Activated naive CD4-positive, alpha-beta T cell treated with anti-CD3 and anti-CD28 coated beads, Interleukin-2, amount 10 ng/mL, durations not matched to agents 7 days and 5 days (primary cell): ENCODE measurements at places on chromosomes 12 and 14.
A peak's percentile ranks its signal among the peaks of the same experiment; 100 is the strongest.

GRCh38 chr14:33993246-33993645 lies 42.4 kb upstream of the EGLN3 start:
- H3K4me1 ChIP-seq: peaks cover 11% of the 10 kb centered on the region
- DNase-seq: no peak
- H3K27ac ChIP-seq: no peak overlapping the region

- H3K4me3 ChIP-seq: no peak overlapping the region
- H3K27ac ChIP-seq: no peak overlapping the region
- H3K27me3 ChIP-seq: peaks cover 28% of the 10 kb centered on the region
These were observed 4.9 kb downstream of the GPRC5A start for GRCh38 chr12:12896260-12896659.

DNA sequence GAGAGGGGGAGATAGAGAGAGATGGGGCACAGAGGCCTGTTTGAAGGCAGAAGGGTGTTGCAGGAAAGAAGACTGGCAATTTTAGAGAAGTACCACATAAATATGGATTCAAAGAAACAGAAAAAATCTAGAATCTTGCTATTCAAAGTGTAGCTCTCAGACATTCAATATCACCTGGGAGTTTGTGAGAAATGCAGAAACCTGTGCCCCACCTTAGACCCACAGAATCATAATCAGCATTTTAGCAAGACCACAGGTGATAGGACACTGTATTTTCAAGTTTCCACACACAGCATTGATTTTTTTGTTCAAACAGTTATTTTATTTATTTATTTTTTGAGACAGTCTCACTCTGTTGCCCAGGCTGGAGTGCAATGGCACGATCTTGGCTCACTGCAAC lies 3.3 kb downstream of the NEDD8 start:
- H3K27me3 ChIP-seq: no peaks in the 10 kb centered on the region
- peaks cover 27% of the 10 kb centered on the region for H3K36me3 ChIP-seq
- no peak for DNase-seq

DNA sequence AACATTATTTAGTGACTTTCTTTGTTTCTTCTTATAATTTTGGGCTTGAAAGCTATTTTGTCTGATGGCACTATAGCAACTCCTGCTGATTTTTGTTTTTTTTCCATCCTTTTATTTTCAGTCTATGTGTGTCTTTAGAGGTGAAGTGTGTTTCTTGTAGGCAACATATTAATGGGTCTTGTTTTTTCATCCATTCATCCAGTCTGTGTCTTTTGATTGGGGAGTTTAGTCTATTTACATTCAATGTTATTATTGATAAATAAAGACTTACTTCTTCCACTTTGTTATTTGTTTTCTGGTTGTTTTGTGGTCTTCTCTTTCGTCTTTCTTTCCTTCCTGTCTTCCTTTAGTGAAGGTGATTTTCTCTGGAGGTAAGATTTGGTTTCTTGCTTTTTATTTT lies 198.0 kb downstream of the CRADD start:
- no peak overlapping the region for H3K4me3 ChIP-seq
- peaks cover 42% of the 10 kb centered on the region for H3K36me3 ChIP-seq
- peaks cover 9% of the 10 kb centered on the region for H3K27me3 ChIP-seq
- DNase-seq: no peak

DNA sequence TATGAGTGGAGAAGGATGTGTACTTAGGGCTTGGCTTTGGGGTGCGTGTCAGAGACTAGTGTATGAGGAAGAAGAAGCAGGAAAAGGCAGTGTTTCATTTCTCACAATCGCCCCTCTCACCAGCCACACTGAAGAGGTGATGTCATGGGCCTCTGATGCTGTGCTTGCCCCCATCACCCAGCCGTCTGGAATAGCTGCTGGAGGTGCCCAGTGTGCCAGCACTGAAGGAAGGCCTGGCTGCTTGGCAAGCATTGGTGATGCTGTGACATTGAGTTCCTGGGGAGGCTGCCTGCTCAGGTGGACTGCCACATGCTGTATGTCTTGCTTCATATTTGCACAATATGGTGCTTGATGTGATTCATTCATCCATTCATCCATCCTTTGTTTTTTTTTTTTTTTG lies 56.2 kb downstream of the CRADD start:
- peaks cover 5% of the 10 kb centered on the region for H3K36me3 ChIP-seq
- H3K4me1 ChIP-seq: peaks cover 20% of the 10 kb centered on the region
- no peak for DNase-seq
- H3K4me3 ChIP-seq: no peak overlapping the region
- no peak overlapping the region for H3K27ac ChIP-seq

DNA sequence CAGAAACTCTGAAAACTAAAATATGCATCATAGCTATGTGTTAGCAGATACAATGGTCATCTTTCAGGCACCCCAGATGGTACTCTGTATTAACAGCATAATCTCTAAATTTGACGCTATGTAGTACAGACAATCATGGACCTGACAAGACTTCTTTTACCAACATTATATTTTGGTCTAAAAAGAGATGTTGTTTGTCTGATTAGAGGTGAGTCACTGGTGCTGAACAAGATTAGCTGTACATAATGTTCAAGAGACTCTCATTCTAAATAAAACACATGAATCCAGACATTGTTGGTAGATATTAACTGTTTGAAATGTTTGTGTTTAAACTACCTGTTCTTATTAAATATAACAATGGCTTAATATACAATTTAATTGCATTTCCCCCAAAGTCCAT lies 146.4 kb upstream of the LMNTD1 start:
- no peak overlapping the region for H3K4me3 ChIP-seq
- H3K36me3 ChIP-seq: no peaks in the 10 kb centered on the region
- H3K4me1 ChIP-seq: no peaks in the 10 kb centered on the region
- DNase-seq: no peak

GRCh38 chr12:18192119-18192518 lies 69.2 kb upstream of the PIK3C2G start:
- DNase-seq: no peak
- H3K4me3 ChIP-seq: no peak overlapping the region
- no peaks in the 10 kb centered on the region for H3K27me3 ChIP-seq
- H3K36me3 ChIP-seq: no peaks in the 10 kb centered on the region
- H3K4me1 ChIP-seq: no peaks in the 10 kb centered on the region

DNA sequence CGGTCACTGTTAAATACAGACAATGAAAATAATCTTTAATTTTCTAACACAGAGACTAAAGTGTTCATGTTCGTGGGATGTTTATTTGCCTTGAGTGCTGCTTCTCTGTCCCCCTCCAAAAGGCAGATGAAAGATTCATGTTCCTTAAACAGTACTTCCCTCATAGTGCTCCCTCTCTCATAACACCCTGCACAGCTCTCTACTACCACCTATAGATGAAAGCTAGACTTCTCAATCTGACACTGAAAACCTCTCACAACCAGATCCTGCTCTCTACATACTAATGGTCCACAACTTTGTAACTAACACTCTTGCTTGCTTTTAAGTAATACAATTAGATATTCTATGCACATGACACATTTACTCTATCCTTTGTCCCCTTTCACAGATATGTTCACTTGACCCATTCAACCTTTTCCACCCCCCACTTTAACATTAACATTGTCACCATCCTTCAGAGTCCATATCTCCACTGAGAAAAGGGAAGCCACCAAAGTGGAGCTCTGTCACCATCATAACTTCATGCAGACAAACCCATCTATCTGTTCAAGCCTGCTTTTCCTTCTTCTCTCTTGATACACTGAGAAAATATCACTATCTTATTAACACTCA lies 266.4 kb upstream of the USP15 start:
- no peak overlapping the region for H3K4me3 ChIP-seq
- no peak overlapping the region for H3K27ac ChIP-seq
- H3K36me3 ChIP-seq: no peaks in the 10 kb centered on the region
- H3K4me1 ChIP-seq: no peaks in the 10 kb centered on the region

DNA sequence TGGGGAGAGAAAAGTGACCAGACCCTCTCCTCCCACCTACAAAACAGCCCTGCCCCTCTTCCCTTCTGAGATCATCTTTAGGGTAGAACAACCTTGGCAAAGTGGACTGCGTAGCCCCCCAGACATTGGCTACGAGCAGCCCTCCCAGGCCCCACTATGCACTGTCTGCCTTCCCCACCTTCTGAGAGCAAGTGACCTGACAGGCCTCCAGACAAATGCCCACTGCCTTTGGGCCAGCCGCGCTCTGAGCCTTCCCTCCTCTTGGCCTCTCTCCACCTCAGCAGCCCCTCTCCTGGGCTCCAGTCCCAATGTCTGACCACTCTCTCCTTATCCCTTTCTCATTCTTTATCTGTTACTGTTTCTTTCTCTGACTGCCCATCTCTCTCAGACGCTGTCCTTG lies 46.5 kb upstream of the CCND2 start:
- no peak overlapping the region for H3K4me3 ChIP-seq
- no peaks in the 10 kb centered on the region for H3K36me3 ChIP-seq
- no peak overlapping the region for H3K27ac ChIP-seq
- H3K27me3 ChIP-seq: peaks cover 43% of the 10 kb centered on the region
- DNase-seq: no peak
- H3K4me1 ChIP-seq: peaks cover 13% of the 10 kb centered on the region

DNA sequence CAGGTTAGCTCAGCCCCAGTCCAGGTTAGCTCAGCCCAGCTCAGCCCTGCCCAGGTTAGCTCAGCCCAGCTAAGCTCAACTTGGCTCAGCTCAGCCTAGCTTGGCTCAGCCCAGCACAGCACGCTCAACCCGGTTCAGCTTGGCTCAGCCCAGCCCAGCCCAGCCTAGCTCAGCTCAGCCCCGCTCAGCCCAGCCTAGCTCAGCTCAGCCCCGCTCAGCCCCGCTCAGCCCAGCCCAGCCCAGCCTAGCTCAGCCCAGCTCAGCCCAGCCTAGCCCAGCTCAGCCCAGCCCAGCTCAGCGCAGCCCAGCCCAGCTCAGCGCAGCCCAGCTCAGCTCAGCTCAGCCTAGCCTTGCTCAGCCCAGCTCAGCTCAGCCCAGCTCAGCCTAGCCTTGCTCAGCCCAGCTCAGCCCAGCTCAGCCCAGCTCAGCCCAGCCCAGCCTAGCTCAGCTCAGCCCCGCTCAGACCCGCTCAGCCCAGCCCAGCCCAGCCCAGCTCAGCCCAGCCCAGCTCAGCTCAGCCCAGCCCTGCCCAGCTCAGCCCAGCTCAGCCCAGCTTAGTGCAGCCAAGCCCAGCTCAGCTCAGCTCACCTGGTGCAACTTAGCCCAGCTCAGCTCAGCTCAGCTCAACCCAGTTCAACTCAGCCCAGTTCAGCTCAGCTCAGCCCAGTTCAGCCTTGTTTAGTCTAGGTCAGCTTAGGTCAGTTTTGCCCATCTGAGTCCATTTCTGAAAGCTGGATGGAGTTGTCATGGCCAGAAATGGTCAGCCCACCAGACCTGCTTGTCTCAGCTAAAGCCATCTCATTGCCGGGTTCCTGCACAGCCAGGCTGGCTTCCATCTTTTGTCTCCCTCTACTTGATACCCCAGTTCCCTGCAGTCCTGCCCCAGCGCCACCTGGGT lies 333.6 kb downstream of the TMEM121 start:
- DNase-seq: peak; percentile 87
- H3K27me3 ChIP-seq: peaks cover 37% of the 10 kb centered on the region
- H3K27ac ChIP-seq: peak overlapping the region; percentile 97
- H3K4me3 ChIP-seq: peak overlapping the region; percentile 85
- peaks cover 36% of the 10 kb centered on the region for H3K36me3 ChIP-seq

DNA sequence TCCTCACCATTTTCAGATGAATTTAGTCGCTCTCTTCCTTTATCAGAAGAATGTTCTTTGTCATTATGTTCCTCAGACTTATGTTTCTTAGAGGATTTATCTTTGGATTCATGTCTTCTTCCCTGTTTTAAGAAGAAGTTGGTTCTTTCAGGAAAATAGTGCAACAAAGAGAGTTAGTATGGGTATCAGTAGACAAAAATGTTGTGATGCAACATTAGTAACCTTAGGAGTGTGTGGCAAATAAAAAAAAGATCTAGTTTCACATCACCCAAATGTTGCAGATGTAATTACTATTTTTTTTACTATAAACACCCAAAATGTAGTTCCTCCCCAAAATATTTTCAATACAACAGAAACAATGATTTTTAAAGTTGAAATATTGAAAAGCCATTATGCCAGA lies 7.8 kb downstream of the RSRC2 start:
- H3K27ac ChIP-seq: no peak overlapping the region
- H3K4me3 ChIP-seq: no peak overlapping the region
- peaks cover 47% of the 10 kb centered on the region for H3K4me1 ChIP-seq
- DNase-seq: no peak
- H3K27me3 ChIP-seq: no peaks in the 10 kb centered on the region

DNA sequence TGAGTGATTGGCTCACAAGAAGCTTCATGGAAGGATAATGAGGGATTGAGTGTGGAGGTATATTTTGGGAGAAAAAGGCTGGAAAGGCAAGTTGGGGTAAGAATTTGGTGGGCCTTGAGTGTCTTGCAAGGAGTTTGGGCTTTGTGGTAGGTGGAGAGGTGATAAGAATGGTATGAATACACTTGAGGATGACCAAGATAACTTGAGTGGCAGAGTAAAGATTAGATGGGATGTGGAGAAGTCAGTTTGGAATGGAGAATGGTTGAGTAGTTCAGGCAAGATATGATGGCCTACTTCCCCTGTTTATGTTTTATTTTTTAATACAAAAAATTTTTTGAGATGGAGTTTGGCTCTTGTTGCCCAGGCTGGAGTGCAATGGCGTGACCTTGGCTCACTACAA lies 9.1 kb downstream of the ADCK1 start:
- no peak overlapping the region for H3K27ac ChIP-seq
- no peaks in the 10 kb centered on the region for H3K4me1 ChIP-seq
- no peak for DNase-seq
- H3K36me3 ChIP-seq: no peaks in the 10 kb centered on the region
- H3K27me3 ChIP-seq: no peaks in the 10 kb centered on the region
- no peak overlapping the region for H3K4me3 ChIP-seq

DNA sequence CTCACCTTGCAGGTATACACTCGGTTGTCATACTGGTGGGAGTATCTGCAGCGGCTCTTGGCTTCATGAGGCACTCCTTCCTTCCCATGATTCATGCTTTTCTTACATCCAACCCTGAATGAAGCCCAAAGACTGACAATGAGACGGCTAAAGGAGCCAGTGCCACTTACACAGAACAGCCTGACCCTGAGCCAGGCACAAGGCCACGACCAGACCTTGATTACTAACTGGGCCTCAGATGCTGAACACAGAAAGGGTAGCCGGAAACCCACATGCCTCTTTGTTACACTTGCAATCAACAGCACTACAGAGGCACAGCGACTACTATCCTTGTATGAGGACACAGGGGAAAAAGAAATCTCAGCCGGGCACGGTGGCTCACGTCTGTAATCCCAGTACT lies 48.0 kb downstream of the ZFYVE1 start:
- H3K4me1 ChIP-seq: no peaks in the 10 kb centered on the region
- no peak for DNase-seq
- H3K4me3 ChIP-seq: no peak overlapping the region
- H3K27me3 ChIP-seq: no peaks in the 10 kb centered on the region
- H3K27ac ChIP-seq: no peak overlapping the region

DNA sequence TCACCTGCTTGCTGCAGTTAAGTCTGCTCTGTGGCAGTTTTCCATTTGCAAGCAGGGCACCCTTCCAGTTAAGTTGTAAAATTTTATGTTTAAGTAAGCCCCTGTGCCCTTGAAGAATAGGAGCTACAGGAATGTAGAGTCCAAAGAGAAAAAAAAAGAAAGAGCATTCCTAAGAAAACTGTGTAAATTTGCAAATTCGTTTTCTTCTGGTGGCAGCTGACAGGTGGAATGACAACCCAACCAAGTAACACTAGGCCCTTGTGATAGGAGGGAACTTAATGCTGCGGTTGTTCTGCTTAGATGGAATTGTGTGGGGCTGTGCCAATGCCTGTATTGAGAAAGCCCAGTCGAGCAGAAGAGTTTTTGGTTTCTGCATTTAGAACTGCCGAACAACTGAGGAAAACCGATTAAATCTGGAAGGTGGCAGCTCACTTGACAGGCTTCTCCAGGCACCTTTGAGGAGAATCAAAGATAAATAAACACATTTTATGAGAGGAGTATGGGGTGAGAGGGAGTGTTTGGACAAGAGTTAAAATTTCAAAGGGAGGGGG lies 280.0 kb downstream of the RAD51B start:
- H3K27ac ChIP-seq: no peak overlapping the region
- H3K4me3 ChIP-seq: no peak overlapping the region
- no peaks in the 10 kb centered on the region for H3K4me1 ChIP-seq
- peaks cover 18% of the 10 kb centered on the region for H3K36me3 ChIP-seq
